ENCODE measurements at places on chromosomes 13 and 19.
A peak's percentile ranks its signal among the peaks of the same experiment; 100 is the strongest.

DNA sequence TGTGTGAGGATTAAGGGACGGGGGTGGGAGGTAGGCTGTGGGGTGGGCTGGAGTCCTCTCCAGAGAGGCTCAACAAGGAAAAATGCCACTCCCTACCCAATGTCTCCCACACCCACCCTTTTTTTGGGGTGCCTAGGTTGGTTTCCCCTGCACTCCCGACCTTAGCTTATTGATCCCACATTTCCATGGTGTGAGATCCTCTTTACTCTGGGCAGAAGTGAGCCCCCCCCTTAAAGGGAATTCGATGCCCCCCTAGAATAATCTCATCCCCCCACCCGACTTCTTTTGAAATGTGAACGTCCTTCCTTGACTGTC is 5.5 kb downstream of the FOSB start:
- DNase-seq, result no peak

DNA sequence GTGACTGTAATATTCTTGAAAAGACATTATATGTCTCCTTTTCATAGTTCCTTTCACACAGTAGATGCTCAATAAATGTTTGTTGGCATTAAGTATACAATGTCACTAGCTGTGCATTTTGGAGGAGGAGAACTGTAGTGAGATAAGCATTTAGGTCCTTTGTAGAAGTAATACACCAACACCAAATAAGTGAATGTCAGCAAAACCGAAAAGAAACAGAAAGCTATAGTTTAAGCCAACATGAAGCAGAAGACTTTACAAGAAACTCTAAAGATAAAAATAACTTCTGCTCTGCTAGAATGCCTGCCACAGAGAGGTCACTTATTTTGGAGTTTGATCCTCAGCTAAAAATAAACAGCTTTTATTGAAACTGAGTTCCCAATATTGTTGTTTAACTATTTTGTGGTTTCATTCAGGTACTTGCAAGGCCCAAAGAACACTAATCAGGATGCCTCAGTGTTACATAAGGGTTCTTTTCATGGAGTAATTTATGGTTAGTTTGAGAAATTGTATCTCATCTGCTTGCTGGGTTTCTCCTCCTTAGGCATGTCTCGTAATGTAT is 86.2 kb downstream of the STARD13 start:
- no peak for DNase-seq

DNA sequence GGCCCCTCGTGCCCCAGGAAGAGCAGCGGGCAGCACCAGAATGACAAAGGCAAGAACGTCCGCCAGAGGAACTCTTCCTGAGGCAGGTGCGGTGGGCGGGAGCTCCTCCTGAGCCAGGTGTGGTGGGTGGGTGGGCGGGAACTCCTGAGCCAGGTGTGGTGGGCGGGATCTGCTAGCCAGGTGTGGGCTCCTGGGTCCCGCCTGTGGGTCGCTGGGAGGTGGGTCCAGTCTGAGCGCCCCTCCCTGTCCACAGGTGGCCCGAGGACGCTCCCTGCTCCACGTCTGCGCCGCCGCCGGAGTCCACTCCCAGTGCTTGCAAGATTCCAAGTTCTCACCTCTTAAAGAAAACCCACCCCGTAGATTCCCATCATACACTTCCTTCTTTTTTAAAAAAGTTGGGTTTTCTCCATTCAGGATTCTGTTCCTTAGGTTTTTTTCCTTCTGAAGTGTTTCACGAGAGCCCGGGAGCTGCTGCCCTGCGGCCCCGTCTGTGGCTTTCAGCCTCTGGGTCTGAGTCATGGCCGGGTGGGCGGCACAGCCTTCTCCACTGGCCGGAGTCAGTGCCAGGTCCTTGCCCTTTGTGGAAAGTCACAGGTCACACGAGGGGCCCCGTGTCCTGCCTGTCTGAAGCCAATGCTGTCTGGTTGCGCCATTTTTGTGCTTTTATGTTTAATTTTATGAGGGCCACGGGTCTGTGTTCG is 7.0 kb upstream of the HCN2 start:
- DNase-seq, result no peak

GRCh38 chr13:85592211-85592610 is 207.0 kb downstream of the SLITRK6 start:
- no peak for DNase-seq

DNA sequence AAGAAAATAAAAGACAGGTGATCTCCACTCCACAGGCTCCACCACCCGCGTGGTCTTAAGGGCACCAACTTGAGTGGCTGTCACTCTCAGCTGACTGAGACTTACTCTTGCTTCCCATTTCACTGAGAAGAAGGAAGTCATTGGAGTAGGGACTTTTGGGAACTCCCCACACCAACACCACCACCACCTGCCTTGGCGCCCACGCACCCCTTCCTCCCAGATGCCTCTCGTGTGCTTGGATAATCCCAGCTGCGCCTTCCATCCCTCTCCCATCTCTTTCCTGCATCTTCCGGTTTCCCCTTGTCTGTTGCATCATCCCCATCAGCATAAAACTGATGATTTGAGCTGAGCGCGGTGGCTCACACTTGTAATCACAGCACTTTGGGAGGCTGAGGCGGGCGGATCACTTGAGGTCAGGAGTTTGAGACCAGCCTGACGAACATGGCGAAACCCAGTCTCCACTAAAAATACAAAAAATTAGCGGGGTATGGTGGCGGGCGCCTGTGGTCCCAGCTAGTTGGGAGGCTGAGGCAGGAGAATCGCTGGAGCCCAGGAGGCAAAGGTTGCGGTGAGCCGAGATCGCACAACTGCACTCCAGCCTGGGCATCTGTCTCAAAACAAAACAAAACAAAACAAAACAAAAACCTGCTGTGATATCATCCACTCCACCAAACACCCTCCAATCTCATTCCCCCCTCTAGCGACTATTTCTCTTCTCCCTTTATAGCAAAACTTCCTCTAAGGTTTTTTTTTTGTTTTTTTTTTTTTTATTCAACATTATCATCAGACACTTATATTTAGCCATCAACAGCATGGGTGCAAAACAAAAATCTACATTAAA is 25.5 kb downstream of the AP2S1 start:
- no peak for DNase-seq

GRCh38 chr19:43623889-43624670 is 4.7 kb upstream of the ZNF428 start:
- no peak for DNase-seq

- no peak for DNase-seq
Measured at GRCh38 chr19:45231891-45232290, 13.3 kb downstream of the EXOC3L2 start.

DNA sequence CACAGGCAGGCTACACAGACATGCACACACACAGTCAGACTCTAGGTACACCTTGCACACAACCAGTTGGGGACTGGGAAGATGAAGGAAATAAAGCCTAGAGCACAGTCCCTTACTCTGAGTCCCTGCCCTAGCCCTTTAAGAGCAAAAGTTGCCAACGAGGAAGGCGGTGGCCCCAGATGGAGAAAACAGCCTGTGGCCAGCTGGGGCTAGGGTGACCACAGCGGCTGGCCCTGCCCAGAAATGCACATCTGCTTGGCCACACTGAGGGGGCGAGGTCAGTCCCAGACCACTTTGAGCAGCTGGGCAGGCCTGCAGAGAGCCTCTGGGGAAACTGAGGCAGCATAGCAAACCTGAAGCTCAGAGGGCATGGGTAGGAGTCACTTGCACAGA is 52.3 kb downstream of the PTPRS start:
- DNase-seq, result no peak

- DNase-seq, result no peak
Measured at GRCh38 chr13:113109151-113110047, 3.8 kb downstream of the F7 start.

GRCh38 chr13:45185286-45185685 is 15.6 kb downstream of the KCTD4 start:
- no peak for DNase-seq

DNA sequence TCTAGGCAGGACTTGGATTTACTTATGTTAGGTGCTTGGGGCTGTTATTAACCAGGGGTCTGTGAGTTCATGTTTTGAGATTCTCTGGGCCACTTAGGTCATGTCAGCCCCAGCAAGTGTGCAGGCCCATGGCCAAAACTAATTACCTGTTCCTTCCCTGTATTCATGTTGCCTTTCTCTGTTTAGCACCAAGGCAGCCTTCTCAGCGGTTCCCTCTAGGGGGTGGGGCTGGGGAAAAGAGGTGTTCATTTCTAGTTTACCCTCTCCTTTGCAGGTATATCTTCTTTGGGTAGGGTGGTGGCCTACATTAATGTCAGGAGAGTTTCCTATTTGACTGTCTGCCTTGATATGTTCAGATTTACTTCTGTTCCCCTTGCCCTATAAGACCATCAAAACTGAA is 61.7 kb downstream of the PDS5B start:
- DNase-seq, result no peak

DNA sequence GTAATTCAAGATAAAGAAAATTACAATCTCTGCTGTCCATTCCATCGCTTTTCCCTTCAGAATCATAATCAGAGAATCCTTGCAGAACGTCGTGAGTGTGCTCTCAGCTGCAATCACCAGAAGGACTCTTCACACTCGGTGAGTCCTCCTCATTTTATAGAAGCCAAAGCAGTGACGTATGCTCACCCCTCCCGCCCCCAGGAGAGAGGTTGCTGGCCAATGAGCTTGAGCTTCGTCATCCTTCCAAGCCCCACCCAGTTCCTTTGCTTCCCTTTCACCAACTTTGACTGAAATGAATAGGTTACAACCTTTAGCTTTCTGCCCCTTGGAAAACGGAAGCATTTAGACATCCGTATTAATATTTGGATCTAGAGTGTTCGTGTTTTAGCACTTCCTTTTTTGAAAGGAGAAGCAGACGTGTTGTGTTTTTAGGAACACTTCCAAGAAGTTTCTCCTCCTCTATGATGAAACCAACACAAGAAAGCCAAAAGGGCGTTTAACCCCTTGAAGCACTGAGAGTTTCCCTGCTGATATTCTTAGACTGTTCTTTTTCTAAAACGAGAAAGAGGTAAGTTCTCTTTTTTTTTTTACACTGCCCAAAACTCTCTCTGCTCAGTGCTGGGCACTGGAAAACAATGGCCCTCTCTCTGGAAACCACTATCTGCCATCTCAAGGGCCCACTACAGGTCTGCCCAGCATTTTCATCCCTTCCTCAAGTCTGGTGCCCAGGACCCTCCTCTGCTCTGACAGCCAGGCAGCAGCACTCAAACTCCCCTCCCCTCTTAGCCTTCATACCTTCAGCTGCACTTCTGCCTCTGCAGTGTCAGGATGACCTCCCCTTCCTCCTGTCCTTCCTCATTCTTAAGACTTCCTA is 44.3 kb upstream of the CEACAM21 start:
- DNase-seq, result peak; percentile 46

DNA sequence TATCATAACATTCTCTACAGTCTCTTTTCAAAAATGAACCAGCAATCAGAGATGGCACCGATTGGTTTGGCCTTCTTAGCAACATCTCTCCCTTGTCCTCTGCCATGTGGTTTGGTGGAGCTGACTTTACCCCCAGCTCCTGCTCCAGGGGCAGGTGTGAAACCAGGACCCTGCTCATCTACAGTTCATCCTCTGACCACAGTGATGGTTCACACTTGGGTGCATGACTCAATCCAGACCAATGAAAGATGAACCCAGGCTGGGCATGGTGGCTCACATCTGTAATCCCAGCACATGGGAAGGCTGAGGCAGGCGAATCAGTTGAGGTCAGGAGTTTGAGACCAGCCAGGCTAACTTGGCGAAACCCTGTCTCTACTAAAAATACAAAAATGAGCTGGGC is 33.6 kb upstream of the FFAR2 start:
- DNase-seq, result no peak

- no peak for DNase-seq
Measured at GRCh38 chr13:104321756-104322155, 1255.5 kb upstream of the SLC10A2 start.

- no peak for DNase-seq
Measured at GRCh38 chr13:96684469-96684868, 309.8 kb downstream of the OXGR1 start.

- no peak for DNase-seq
Measured at GRCh38 chr19:827314-827709, 325 bp upstream of the AZU1 start.

DNA sequence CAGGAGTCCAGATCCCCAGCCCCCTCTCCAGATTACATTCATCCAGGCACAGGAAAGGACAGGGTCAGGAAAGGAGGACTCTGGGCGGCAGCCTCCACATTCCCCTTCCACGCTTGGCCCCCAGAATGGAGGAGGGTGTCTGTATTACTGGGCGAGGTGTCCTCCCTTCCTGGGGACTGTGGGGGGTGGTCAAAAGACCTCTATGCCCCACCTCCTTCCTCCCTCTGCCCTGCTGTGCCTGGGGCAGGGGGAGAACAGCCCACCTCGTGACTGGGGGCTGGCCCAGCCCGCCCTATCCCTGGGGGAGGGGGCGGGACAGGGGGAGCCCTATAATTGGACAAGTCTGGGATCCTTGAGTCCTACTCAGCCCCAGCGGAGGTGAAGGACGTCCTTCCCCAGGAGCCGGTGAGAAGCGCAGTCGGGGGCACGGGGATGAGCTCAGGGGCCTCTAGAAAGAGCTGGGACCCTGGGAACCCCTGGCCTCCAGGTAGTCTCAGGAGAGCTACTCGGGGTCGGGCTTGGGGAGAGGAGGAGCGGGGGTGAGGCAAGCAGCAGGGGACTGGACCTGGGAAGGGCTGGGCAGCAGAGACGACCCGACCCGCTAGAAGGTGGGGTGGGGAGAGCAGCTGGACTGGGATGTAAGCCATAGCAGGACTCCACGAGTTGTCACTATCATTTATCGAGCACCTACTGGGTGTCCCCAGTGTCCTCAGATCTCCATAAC is at the start of gene APOE:
TSS of gene APOE (plus strand) at position 360 of the 724 bp plus-strand sequence. CDS start 829 bp downstream, outside the sequence.
- no peak for DNase-seq

GRCh38 chr13:93260591-93260990 is 34.0 kb downstream of the GPC6 start:
- DNase-seq, result no peak

DNA sequence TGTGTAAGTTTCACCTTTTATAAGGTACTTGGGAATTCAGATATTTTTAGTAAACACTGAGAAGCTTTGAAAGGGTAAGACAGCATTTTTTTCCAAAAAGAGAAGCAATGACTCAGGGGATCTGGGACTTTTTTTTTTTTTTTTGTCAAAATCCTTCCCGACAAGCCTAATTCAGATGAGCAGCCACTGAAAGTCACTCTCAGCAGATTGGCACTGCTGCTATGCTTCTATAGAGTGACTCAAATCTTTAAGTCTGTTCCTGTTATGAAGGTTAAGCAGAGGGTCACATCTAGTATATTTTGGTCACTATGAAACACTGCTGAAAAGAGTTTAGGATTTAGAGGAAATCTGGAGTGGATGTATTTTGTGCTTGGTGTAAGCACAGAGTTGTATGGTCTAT is 571.1 kb downstream of the MYO16 start:
- no peak for DNase-seq

GRCh38 chr13:19239114-19239860 is 57.7 kb upstream of the TUBA3C start:
- DNase-seq, result no peak

DNA sequence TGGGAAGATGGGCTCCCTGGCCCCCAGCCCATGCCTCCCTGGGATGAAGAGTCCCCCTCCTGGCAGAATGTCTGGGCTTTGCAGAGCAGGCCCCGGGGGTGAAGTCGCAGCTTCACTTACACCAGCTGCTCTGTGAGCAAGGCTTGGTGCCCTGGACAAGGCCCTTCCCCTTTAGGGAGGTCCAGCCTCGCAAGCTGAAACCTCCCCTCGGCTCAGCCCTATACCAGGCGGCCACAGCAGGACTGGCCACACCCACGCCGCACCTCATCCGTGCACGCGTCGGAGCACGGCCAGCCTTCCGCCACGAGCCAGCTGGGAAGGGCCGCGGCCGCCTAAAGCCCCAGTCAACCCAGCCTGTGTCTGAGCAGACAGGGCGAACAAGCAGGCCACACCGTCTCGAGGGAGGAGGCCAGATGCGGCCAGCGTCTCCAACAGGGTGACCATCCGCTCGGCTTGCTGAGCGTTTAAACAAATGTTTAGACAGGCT is 83.2 kb upstream of the MCF2L start:
- DNase-seq, result no peak
